ENCODE measurements at places on chromosomes 6 and 20.
A peak's percentile ranks its signal among the peaks of the same experiment; 100 is the strongest.

DNA sequence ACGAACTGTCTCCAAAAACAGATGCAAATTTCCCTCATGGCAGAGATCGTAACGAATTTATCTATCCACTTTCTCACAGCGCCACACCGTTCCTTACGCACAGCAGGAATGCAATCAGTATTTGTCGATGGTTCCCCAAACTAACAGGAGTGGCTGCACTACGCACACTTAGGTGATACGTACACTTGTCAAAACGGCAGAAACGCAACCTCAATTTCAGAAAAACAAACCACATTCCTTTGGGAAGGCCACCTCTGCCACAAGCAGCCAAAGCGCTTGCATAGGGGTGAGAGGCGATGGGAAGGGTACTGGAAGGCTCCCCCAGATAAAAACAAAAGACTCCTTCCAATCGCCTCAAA lies 638 bp downstream of the MDN1 start:
- DNase-seq, result no peak

- DNase-seq, result no peak
Observed at GRCh38 chr6:77425671-77426070, 37.6 kb downstream of the HTR1B start.

DNA sequence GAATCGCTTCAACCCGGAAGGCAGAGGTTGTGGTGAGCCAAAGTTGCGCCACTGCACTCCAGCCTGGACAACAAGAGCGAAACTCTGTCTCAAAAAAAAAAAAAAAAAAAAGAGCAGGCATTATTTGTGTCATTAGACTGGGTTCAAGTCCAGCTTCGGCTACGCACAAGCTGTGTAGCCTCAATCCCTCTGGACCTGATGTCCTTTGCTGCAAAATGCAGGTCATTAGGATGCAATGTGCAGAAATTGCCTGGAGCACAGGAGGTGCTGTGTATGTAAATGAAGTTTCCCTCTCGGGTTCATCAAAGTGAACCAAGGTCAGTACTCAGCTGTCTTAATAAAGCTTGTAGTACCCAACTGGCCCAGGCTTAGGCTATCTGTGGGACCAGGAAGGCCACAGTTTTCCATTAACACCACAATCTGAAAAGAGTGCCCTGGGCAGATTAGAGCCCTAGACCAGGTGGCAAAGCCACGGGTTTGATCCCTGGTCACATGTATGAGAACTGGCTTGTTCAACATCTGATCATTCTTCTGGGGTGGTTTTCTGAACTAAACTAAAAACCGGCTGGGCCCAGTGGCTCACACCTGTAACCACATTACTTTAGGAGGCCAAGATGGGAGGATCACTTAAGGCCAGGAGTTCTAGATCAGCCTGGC lies 155.3 kb downstream of the ZMYND8 start:
- no peak for DNase-seq

GRCh38 chr20:60749804-60750602 lies 502.1 kb upstream of the CDH4 start:
- no peak for DNase-seq

DNA sequence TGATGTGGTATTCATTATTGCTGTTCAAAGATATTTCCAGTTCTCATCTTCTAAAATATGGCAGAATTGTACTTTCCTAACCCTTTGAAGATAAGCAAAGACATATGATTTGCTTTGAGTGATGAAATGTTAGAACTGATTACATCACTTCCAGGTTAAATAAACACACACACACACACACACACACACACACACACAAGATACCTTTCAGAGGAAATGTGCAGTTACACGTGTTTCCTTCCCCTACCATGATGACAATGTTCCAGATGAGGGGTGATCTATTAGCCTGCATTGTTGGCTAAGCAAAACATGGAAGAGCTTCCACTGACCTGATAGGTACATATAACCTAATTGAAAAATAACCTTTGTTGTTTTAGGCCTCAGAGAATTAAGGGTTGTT lies 11.7 kb upstream of the FRK start:
- peak; percentile 22 for DNase-seq

- no peak for DNase-seq
Observed at GRCh38 chr20:16381444-16381843, 191.8 kb downstream of the KIF16B start.

DNA sequence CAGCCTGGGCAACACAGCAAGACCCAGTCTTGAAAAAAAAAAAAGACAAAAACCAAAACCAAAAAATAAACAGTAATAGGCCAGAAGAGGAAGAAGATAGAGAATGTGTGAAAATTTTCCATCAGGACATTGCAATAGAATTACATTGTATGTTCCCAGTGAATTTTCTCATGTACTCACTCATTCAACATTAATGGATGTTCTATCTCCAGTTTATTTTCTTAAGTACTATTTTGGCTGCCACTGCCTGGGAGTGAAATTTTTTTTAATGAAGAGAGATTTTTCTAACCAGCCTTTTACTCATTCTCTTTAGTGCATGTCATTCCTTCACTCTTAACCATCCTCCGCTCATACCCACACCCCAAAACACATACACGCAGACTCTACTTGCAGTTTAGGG lies 282.8 kb downstream of the ALDH8A1 start:
- no peak for DNase-seq

DNA sequence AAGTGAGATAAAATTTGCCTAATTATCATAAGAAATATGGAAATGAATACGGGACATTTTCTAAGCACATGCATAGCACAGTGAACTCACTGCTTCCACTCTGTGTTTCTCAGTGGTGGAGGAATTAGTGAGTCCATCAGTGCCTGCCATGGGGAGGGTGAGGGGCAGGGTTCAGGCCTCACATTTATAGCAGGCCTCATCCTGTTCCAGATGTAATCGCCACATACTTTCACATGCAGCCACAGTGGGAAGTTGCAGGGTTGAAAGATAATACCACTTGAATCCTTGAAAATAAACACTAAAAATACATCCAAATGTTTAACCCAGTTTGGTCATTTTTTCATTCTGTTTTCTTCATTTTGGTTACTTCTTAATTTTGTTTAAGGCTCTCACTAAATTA lies 29.9 kb upstream of the ANKEF1 start:
- no peak for DNase-seq

GRCh38 chr6:39897698-39898097 lies 36.6 kb downstream of the MOCS1 start:
- no peak for DNase-seq

GRCh38 chr6:86581833-86582232 lies 355.5 kb upstream of the HTR1E start:
- DNase-seq, result no peak

- no peak for DNase-seq
Observed at GRCh38 chr20:46674253-46675083, 14.8 kb downstream of the TP53RK start.

- no peak for DNase-seq
Observed at GRCh38 chr20:21179757-21180156, 53.9 kb downstream of the KIZ start.

DNA sequence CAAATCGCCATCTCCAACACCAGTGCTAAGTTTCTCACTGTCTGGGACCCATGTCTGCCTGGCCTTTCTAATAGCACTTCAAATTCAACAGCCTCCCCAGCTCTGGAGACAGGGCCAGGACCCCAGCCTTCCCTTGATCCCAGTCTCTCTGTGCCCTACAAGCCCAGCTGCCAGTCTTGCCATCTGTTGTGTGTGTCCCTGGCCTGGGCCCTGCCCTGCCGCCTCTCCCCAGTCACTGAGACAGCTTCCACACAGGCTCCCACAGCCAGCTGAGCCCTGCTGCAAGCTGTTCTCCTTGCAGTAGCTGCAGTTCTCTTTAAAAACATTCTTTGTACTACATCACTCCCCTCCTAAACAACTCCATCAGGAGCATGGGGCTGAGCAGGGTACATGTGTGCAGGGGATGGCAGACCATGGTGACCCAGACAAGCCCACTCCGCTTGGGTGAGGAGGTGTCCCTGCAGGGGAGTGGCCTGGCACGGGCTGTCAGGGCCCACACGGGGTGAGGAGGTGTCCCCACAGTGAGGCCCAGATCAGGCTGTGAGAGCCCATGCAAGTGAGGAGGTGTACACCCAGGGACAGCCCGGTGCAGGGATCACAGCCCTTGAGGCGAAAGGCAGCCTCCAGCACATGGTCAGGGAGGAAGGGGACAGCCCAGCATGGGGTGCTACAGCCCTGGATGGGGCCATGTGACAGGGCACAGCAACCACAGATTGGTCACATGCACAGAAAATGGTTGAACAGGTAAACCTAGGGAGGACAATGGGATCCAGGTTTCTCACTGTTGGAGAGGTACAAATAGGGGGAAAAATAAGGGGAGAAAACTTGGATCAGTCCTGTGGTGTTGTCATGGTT lies 16.2 kb downstream of the CST7 start:
- DNase-seq, result no peak

GRCh38 chr6:32153564-32154513 lies at the start of gene PPT2:
Gene PPT2, plus strand, starts transcription at chr6:32154141. Its CDS starts 454 bp downstream, at chr6:32154595.
- peak; percentile 85 for DNase-seq

- no peak for DNase-seq
Observed at GRCh38 chr6:165008971-165009370, 300.4 kb downstream of the C6orf118 start.

GRCh38 chr6:168097621-168098430 lies 18.8 kb upstream of the FRMD1 start:
- DNase-seq, result no peak

- no peak for DNase-seq
Observed at GRCh38 chr6:125871365-125871764, 80.6 kb downstream of the NCOA7 start.

DNA sequence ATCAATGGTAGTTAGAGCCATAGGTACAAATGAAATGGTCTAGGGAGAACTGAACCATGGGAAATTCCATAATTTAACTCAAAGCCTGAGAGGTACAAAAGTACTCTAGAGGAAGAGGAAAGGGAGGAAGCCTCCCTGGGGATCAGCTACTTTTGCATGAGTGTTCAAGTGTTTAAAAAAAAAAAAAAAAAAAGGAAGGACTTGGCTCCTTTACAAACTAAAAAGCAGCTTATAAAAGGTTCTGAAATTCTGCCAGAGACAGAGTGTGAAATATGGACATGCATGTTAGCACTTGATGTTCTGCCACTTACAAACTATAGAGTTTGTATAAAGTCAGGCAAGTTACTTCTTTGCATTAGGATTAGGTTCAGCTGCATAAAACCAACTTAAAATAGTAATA lies 290.0 kb downstream of the TBC1D7 start:
- no peak for DNase-seq

DNA sequence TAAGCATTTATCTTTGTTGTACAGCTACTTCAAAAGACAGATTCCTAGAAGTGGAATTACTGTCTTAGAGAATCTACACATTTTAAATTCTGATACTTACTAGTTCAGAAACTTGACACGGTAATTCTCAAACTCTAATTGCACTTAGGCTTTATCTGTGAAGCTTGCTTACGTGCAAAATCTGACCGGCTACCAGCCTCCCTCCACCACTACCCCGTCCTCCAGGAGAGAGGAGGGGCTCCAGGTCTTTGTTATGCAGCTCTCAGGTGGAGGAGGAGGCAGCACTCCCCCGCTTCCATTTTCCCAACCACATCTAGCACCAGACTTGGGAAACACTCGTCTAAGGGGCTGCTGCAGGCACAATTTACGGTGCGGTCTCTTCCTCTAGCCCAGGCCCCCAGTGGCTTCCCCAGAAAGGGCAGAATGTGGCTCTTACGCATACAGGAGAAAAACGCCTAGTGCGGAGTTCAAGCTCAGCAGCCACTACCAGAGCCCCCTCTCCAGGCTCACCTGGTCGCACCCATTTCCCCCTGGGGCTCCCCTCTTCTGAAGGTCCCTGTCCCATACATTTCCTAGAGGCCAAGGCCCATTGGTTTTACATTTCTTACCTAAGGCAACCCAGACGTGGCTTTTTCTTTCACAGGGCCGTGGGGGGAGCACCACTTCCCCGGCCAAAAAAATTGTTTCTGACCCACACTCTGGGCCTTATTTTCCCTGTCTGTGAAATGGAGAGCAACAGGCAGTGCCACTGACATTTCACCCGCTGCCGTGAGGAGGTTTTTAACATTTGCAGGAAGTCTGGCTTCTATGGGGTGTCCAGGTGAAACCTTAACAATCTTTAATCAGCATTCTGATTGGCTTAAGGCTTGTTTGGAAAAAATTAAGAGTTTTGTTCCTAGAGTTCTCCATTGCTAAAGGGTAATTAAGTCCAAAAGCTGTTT lies 1.6 kb upstream of the TGIF2 start:
- DNase-seq, result no peak

DNA sequence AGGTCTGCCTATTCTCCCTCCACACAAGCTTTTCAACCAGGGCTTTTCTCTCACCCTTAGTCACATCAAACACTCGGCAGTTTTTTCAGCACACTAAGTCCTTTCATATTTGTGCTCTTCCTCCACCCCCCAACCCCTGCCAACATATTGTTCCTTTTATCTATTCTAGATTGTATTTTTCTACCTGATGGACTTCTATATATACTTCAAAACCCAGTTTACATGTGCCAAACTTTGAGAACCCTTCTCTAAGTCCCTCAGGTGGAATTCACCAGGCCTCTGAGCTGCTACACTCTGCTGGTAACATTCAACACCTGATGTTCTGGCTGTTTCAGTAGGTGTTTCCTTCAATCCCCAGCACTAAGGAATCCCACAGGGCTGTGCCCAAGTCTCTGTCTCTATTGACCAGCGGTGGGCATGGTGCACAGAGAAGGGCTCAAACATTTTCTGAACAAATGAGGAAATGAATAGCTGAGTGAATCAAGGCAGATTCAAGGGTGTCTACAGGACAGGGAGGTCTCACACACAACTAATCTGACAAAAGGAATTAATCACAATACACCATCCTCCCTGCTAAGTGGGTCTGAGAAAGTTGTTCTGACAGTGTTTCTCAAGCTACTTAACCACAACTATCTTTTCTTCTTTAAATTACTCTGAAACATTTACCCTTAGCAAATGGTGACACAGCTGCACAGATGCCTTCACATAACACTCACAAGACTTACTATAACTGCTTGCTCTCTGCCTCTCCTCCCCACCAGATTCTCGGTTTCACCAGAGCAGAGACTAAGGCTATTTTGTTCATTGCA lies 166.5 kb downstream of the TSHZ2 start:
- no peak for DNase-seq

GRCh38 chr6:107730106-107730505 lies 94.0 kb downstream of the SCML4 start:
- no peak for DNase-seq

DNA sequence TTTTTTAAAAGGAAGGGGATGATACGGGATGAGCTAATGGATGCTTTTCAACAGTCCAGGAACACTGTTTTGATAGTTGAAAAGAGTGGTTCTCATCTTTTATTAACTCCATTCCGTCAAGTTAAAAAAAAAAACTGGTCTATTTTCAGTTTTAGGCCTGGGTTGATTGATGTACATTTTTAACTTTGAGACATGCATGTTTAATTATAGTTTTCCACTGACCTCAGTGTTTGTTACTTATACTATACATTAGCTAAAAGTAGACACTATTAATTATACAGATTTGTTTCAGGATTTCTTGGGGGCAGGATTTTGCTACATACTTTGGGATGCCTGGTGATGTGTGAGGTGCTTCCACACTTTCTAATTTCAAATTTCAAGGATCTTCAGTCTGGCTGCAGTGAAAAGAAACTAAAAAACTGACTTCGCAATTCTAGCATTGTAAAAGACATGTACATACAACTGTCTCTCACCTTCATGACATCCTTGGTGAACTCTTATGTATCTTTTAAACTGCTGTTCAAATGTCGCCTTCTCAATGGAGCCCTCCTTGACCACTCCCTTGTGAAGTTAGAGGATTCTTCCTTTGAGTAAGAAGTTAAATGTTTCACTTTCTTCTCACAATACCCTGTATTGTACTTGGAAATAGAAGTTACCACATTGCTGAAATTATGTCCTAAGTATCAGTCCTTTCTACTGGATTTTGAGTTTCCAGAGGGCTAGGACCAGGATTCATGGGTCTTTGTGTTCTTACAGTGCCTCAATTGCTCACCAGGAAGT lies 101.7 kb downstream of the TSHZ2 start:
- no peak for DNase-seq

GRCh38 chr6:118800394-118801071 lies 93.4 kb upstream of the ASF1A start:
- peak; percentile 69 for DNase-seq

- DNase-seq, result no peak
Observed at GRCh38 chr6:88378639-88379038, 212.5 kb upstream of the CNR1 start.
